Hematopoietic multipotent progenitor cell treated with erythropoietin and hydrocortisone succinate and interleukin-3 and kit ligand, for 8 days (in vitro differentiated cells): ENCODE measurements at places on chromosomes 11 and 22.

GRCh38 chr11:95531116-95531515 lies 258.5 kb downstream of the FAM76B start:
- DNase-seq = no peak

GRCh38 chr22:49480331-49480730 lies 347.3 kb downstream of the BRD1 start:
- DNase-seq = no peak

GRCh38 chr22:17085277-17086181 lies 729 bp downstream of the IL17RA start:
- DNase-seq = no peak

DNA sequence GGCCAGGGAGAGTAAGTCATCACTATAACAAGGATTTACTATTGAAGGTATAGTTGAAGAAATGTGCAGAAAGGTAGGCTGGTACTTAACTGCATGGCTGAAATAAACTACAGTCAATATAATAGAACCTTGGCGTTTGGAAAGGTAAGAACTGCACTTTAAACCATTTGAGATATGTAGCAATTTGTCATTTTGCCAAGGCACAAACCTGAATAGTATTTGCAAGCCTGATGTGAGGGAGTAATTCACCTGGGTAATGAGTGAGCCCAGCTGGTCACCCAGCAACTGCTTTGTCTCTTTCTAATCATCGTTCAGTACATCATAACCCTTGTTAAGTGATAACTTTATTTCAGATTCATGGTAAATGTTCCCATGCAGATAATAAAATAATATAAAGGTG lies 62.3 kb upstream of the SCUBE2 start:
- no peak for DNase-seq

DNA sequence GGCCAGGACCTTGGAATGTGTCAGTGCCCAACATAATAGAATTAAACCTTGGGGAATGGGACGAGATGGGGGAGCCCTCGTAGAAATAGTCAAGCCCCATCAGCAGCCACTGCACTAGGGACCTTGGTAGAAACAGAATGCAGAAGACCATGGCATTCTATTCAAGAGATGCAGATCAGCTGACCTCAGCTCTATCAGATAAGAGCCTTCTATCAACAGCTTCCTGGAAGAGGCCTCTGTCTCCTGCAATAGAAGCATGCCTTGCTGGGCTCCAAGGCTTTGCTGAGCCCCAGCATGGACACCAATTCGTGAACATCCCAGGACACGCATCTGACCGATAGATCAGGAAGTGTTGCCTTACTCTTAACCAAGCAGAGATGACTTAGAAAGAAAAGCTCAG lies 27.5 kb upstream of the FLI1 start:
- no peak for DNase-seq

GRCh38 chr11:76695133-76695532 lies 24.6 kb upstream of the LRRC32 start:
- peak; percentile 32 for DNase-seq

- DNase-seq = no peak
These were observed 6.9 kb upstream of the CCND1 start for GRCh38 chr11:69634069-69634468.

GRCh38 chr11:41879214-41879613 lies 419.8 kb upstream of the LRRC4C start:
- no peak for DNase-seq

- DNase-seq = no peak
These were observed 3.4 kb downstream of the BIRC3 start for GRCh38 chr11:102320679-102321078.

GRCh38 chr22:44975427-44976262 lies 34.2 kb downstream of the PHF21B start:
- DNase-seq = peak; percentile 83
